SJSA1 (cell line): ENCODE measurements at places on chromosomes 1 and 21.
A peak's percentile ranks its signal among the peaks of the same experiment; 100 is the strongest.

GRCh38 chr21:37670883-37671282 lies 245.4 kb downstream of the KCNJ6 start:
- DNase-seq: no peak

GRCh38 chr1:206447422-206447765 lies 22.9 kb upstream of the IKBKE start:
- DNase-seq: no peak

- no peak for DNase-seq
Measured at GRCh38 chr21:27225940-27226339, 259.1 kb upstream of the ADAMTS5 start.

- DNase-seq: no peak
Measured at GRCh38 chr1:41775956-41776585, 142.7 kb downstream of the HIVEP3 start.

GRCh38 chr1:63892632-63893395 lies 119.0 kb downstream of the ROR1 start:
- peak; percentile 73 for DNase-seq

GRCh38 chr1:66490816-66491215 lies 43.1 kb upstream of the SGIP1 start:
- no peak for DNase-seq

GRCh38 chr1:206975306-206975705 lies 5.0 kb upstream of the FCAMR start:
- no peak for DNase-seq

DNA sequence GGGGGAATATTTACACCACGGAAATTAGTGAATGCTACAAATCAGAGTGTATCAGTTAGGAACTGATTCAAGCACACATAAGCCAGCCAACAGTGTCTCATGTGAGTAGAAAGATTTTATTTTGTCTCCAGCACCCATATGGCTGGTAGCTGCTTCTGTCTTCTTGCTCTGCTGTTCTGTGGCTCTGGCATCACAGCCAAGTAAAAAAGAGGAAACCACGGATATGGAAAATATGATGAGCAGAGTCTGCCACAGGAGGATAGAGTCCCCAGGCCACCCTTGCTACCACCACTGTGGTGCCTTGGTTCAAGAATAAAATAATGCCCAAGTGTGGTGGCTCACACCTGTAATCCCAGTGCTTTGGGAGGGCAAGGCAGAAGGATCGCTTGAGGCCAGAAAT lies 53.6 kb upstream of the SPOCD1 start:
- DNase-seq: no peak

GRCh38 chr1:116268211-116268610 lies 104.8 kb upstream of the ATP1A1 start:
- DNase-seq: no peak

GRCh38 chr1:198649968-198650338 lies 11.1 kb downstream of the PTPRC start:
- DNase-seq: no peak

DNA sequence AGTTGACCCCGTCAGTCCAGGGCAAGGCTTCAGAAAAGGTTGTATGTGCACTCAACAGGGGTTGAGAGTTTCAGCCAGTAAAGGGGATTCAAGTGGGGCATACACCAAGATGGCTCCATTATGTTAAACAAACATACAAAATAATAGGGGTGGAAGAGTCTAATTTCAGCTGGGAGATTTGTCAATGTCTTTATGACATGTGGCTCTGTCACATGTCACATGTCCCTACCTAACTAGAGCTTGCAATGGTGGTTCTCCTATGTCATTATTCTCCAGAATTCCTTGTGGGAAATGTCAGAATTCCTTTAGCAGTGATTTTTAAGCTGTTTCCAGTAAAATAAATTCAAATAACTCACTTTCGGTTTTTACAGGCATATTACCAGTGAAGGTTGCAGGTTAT lies 392.0 kb upstream of the ADGRL4 start:
- DNase-seq: no peak

GRCh38 chr21:44298301-44298700 lies 1.6 kb upstream of the PFKL start:
- no peak for DNase-seq

DNA sequence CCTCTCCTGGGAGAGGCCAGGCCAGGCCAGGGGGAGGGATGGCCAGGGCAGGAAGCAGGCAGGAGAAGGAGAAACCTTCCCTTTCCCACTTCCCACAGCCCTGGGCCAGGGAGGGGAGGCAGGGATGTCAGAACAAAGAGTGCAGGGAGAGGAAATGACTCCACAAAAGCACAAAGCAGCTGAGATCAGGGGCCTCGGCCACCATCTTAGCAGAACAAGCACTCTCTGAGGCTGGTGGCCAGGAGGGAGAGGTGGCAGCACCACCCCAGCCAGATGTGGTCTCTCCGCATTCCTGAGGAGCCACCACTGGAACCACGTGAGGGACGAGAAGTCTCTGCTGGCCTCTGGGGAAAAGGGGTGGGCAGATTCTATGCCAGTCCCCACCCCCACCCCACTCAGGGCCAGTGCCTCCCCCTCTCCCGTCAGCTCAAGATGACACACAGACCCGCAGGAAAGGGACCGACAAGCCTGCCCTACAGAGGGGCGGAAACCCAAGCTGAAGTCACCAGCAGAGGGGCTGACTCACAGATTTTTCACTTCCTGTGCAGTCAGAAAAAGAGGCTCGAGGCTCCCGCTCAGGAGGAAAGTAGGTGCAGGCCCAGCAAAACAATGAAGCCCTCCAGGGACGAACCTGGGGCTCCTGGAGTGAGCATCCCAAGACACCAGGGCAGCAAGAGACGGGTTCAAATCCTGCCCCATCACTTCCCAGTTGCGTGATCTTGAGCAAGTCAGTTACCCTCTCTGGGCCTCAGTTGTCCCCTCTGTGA lies 24.1 kb upstream of the ALDH4A1 start:
- DNase-seq: peak; percentile 94

- no peak for DNase-seq
Measured at GRCh38 chr1:91053630-91054029, 31.8 kb upstream of the ZNF644 start.
